Ammon's horn (tissue), 1 donor: ENCODE measurements at places on chromosomes 3 and 15.
A peak's percentile ranks its signal among the peaks of the same experiment; 100 is the strongest.

DNA sequence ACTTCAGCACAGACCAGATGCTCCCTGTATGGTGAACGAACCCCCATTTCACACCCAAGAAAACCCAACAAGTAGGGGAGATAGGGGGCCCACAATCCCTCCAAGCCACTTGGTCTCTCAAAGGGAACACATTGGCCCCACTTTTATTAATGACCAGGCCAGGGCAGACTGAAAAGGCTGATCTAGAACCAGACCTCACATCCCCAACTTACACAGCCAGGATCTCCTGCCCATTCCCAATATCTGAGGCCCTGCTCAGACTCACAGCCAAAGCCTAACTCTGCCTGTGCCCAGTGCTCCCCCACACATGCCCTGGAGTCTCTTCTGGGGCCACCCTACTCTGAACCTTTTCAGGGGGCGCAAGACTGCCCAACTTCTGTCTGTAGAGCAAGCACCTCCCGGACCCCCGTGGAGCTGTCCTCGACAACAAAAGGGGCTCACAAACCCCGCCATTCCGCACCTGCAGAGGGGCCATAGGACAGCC lies 1.8 kb downstream of the PLXNB1 start:
- no peak for DNase-seq

DNA sequence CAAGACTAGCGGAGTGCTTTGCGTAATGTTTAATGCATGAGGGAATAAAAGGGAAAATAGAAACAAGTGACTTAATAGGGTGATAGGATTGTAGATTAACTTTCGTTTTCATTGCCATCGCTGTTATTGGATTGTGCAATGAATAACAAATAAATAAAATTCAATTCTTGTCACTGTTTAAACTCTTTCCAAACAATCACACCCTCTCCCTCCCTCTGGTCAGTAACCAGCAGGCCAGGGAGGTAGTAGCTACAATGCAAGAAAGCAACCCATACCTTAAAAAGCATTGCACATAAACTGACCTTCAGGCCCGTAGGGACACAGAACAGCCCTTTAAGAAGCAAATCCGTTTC lies 705 bp upstream of the TFRC start:
- no peak for DNase-seq

GRCh38 chr15:84797212-84797611 lies 19.9 kb upstream of the ALPK3 start:
- no peak for DNase-seq

DNA sequence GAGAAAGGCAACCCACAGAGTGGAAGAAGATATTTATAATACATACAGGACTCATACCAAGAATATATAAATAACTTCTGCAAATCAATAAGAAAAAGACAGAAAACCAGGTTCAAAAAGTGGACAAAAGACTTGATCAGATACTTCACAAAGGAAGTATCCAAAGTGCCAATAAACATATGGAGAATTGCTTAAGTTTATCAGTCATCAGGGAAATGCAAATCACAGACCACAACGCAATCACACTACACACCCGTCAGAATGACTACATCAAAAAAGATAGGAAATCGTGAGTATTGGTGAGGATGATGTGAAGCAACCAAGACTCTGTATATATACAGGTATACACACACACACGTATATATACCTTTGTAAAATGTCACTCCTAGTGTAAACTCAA lies 180.6 kb downstream of the FAM43A start:
- no peak for DNase-seq

- no peak for DNase-seq
Observed at GRCh38 chr3:105348307-105348706, 18.4 kb upstream of the ALCAM start.

- DNase-seq = no peak
Observed at GRCh38 chr3:64207289-64208080, 17.8 kb downstream of the PRICKLE2 start.

DNA sequence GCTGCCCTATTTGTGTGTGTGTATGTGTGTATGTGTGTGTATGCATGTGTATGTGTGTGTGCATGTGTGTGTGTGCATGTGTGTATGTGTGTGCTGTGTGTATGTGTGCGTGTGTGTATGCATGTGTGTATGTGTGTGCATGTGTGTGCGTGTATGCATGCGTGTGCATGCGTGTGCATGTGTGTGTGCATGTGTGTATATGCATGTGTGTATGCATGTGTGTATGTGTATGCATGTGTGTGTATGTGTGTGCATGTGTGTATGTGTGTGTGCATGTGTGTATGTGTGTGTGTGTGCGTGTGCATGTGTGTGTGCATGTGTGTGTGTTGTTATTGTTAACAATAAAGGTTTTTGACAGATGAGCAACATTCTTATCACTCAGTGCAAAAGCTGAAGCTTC lies 110.8 kb upstream of the HES1 start:
- no peak for DNase-seq

DNA sequence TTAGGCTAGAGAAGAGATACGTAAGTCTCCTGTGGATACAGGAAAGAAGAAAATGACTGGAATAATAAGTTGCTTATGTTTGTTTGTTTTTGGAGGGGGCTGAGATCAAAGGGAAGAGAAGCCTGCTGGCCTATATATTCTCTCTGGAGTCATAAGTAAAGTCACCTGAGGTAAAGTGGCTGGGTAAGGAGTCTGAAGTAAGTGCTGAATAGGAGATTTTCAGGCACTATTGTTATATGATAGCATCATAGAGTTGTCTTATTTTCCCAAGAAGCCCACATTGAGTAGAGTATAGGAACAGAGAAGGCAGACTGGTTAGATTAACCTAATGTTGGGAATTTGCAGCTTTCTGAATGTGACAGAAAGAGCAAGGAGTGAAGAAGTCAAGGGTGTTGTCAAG lies 10.7 kb downstream of the TBC1D23 start:
- no peak for DNase-seq

GRCh38 chr15:35693886-35694285 lies 147.9 kb upstream of the DPH6 start:
- no peak for DNase-seq

GRCh38 chr3:108202834-108203233 lies 19.4 kb downstream of the IFT57 start:
- no peak for DNase-seq

DNA sequence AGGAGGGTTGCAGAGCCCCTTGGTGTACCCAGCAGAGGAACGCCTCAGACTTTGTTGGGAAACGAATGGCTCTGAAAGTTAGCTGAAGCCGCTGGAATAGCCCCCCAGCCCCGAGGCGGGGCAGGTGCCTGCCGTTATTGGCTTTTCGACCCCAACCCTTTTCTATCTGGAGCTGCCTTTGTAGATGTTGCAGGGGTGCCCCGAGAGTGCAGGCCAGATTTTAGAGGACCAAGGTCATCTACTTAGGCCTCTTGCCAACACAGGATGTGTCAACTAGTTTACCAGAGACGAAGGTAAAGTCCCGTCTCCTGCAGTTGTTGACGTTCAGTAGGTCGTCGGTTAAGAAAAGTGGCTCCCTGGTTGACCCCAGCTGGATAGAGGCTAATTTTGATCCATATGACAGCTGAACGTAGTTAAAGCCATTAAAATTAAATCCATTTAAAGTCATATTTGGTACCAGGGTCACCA lies 579 bp upstream of the UBE3A start:
- DNase-seq = peak; percentile 20

GRCh38 chr3:69209413-69209812 lies 87.0 kb upstream of the LMOD3 start:
- DNase-seq = no peak

DNA sequence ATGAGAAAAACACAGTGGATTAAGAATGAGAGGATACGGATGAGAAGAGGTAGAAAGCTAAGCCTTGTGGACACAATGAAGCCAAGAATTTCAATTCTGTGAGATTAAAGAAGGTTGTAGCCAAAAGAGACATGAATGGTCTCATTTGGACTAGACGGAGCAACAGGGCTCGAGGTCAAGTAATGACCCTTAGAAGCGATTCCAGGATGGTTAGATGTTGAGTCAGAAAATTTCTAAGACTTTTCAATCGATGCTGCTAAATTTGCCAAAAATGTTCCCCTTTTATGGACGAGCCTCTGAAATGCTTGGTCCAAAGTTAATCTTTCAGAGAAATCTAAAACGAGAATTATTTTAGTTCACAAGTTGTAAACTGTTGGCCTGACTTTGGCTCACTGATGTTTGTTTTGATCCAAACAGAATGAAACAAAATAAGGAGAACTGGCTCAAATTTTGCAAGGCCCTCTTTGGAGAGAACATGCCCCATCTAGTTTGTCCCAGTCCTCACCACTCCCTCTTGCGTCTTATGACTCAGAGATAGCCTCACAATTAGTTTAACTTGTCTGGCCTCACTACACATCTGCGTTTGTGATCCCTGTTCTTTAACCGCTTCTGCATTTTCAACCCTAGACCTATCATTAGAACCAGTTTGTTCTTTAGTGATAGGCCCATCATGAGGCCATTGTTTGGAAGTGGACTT lies 235.5 kb downstream of the PDZRN3 start:
- DNase-seq = no peak

DNA sequence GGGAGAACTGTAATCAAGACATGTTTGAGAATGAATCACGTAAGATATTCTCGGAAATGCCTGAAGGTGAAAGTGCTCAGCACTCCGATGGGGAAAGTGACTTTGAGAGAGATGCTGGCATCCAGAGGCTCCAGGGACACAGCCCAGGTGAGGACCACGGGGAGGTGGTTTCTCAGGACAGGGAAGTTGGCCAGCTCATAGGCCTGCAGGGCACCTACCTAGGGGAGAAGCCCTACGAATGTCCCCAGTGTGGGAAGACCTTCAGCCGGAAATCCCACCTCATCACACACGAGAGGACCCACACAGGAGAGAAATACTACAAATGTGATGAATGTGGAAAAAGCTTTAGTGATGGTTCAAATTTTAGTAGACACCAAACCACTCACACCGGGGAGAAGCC lies 19.8 kb downstream of the ZSCAN2 start:
- no peak for DNase-seq

GRCh38 chr15:93500155-93500554 lies 411.1 kb upstream of the RGMA start:
- no peak for DNase-seq

- no peak for DNase-seq
Observed at GRCh38 chr3:107250221-107250620, 127.0 kb upstream of the CCDC54 start.

GRCh38 chr3:52520716-52521487 lies 12.8 kb downstream of the NT5DC2 start:
- DNase-seq = no peak

- no peak for DNase-seq
Observed at GRCh38 chr3:126347543-126348161, 9.6 kb downstream of the KLF15 start.

DNA sequence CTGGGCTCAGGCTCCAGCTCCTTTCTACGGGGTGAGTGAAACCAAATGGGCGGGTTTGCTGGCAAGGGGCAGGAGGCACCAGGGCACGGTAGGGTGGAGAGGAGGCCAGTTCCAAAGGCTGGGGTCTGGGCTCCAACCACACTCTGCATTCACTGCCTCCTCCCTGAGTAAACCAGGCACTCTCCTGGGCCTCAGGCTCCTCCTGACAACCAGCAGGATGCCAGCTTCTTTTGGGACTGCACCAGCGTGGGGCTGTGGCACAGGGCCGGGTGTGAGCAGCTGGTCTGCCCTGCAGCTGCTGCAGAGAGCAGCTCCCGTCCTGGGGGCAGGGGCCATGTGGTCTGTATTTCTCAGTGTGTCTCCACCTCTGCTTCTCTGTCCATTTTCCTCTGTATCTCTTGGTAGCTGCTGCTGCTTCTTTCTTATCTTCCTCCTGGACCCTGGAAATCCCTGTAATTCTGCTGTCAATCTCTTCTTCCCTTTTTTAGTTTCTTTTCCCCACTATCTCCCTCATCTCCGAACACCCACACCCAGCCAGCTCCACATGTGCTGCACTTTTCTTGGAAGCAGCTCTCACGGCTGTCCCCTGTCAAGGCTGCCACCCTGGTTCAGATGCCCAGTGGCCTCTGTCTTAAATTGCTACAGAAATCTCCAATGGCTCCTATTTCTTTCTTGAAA lies 54.9 kb upstream of the TBC1D21 start:
- DNase-seq = no peak

- no peak for DNase-seq
Observed at GRCh38 chr15:84697236-84697990, 18.5 kb downstream of the SEC11A start.

- DNase-seq = no peak
Observed at GRCh38 chr3:46865031-46865507, 1.8 kb upstream of the MYL3 start.

- no peak for DNase-seq
Observed at GRCh38 chr3:146672941-146673340, 67.8 kb upstream of the PLSCR5 start.

GRCh38 chr3:175778994-175779393 lies 919.9 kb downstream of the NAALADL2 start:
- DNase-seq = no peak

DNA sequence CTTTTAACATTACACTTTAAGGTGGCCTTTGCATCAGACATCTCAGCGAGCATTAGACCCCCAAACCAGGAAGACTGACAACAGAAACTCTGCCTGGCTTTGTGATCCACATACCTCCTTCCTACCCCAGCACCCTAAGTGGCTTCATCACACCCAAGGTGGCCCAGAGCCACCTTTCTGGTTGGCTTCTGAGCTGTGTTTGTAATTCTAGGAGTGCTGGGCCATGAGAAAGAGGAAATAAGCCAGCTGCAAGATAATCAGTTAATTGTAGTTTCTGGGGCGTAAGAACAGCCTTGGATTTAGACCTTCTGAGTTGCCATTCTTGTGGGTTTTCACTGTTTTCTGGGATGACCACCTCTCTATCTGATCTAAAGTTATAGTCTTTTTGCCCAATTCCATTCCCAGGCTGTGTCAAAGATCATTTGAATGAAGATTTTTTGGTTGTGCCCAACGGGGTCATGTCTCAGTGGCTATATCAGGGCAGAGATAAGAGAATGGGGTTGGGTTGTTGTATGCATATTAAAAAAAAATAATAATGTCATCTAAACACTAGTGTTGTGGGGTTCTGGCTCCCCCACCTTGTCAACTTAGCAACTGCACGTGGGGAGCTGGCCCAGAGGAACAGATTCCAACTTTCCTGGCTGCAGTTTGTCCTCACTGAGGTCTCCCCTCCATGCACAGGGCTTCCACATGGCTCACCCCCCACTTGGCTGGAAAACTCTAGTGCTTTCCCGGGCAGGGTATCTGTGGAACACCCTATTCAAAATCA lies 234.8 kb upstream of the WNT5A start:
- DNase-seq = no peak

DNA sequence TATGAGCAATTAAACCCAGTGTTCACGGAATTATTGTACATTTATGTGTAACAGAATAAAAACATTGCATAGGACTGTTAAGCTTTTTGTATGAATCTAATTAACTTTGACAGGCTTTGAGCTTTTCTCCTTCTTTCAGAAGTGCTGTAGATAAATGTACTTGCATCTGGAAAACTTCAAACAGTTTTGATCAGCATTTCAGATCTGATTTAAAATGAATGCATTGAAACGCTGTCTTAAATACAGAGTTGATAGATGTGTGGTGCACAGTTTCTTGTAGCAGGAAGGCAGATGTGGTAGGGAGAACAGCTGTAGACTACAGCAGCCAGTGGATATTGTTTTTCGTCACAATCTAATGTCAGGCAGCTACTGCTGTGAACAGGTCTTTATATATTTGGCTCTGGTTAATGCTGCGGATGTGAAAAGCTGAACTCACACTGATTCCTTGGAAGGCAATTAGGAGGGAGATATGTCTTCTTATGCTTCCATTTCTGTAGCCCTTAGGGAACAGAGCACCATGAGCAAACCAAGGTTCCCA lies 193.8 kb upstream of the GOLIM4 start:
- DNase-seq = no peak

GRCh38 chr15:100735129-100736053 lies 133.0 kb downstream of the ASB7 start:
- no peak for DNase-seq

- DNase-seq = no peak
Observed at GRCh38 chr3:9934235-9934621, 594 bp downstream of the CRELD1 start.

GRCh38 chr3:112813723-112814171 lies 32.9 kb downstream of the CD200R1L start:
- DNase-seq = peak; percentile 72
